ENCODE measurements at places on chromosomes 2 and 18.

DNA sequence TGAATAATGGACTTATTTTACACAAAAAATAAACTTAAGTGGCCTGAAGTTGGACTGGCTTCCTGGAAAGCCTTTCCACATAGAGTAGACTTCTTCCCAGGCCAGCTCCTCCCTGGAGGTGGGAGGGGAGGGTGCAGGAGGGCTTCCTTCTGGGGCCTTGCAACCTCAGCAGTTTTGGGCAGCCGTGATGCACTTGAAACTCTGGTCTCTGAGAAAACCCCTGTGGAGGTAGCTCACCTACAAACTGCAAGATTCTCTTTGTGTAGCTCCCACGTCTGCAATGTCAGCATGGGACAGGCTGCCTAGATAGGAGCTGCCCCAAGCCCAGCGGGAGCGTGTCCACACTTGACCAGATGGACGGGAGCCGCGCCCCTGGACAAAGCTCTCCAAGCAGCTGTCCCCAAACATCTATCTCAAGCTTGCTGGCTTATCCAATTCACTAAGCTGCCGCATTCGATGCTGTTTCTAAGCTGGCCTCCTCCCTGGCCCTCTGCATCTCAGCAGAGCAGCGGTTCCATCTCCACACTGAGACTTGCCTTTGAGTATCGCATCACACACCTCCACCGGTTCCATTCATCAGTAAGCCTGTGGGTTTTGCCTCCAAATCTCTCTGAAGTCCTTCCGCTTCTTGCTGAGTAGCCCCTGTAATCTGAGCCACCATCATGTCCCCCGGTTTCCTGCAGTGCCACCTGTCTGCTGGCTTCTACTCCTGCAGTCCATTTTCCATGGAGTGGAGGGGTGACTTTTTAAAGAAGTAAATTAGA lies 1.6 kb upstream of the LPIN1 start:
- peak; percentile 33 for ATAC-seq

DNA sequence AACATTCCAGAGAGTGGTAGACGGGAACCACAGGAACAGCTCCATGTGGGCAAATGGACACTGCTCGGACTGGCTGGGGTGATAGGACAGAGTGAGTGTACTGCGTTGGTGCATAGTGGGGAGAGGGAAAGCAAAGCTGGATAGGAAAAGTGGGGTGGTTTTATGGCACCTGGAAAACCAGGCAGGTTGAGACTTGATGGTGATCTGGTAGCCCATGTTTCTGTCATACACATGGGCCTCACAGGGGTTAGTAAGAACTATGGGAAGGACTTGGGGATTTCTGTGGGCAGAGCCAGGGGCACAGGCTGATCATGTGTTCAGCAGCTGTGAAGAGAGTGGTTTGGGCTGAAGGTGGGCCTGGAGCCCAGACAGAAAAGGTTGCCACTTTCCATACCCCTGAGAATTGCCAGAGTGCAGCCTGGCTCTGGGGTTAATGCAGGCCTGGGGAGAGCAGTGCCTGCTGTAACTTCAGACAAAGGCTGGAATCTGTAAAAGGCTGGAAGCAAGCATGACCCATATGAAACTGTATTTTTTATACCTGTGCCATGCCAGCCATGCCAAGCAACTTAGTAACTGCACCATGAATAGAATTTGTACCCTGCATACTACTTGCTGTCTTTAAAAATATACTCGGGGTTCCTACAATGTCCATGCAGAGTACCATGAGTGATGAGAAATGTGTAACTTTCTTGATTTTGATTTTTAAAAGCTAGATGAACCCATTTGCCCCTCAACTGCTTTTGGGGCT lies 41.9 kb downstream of the RPIA start:
- ATAC-seq: no peak

GRCh38 chr2:156437272-156437930 lies 1.2 kb downstream of the GPD2 start:
- ATAC-seq: no peak

DNA sequence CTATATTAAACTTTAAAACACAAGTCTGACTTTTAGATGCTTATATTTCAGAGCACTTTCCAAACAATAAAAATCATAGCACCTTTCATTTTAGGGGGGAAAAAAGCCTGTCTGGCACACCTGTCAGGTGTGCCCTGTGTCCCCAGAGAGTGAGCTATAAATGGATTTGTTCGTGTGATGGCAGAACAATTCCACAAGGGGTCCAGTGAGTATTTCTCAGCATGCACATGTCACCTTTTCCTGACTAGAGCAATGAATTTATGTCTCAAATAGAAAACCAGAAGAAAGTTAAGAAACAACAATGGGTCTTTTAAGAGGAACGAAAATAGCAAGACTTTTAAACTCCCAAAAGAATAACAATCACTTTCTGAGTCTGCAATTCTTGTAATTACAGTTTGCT lies 55.9 kb downstream of the ACVR1C start:
- ATAC-seq: no peak

- no peak for ATAC-seq
Observed at GRCh38 chr2:118268268-118268667, 180.0 kb downstream of the INSIG2 start.

DNA sequence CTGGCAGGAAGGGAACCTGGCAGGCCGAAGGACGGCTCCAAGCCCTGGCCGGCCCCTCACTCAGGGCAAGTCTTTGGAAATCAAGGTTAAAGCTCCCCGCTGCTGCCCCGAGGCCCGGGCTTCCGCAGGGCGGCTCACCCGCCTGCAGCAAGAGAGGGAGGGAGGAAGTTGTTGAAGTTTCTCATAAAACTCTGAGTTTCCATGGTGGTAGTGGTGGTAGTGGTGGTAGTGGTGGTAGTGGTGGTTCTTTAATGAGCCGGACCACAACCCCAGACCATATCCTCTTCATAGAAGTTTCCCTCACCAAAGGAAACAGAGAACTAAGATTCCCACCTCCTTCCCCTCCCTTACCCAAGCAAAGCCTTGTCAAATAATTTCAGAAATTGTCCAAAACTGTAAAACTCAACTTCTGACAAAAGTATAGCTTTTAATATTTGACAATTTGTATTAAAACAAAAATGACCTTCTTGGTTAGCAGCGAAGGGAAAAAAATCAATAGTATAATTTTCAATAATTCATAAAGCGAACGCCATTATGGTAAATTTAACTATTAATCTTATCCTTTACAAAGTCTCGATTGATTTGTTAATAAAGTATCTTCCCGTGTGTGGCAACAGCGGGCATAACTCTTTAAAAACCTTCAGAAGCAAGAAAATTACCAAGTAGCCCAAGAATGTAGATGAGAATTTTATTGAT lies 1.5 kb upstream of the HOXD10 start:
- ATAC-seq: no peak

DNA sequence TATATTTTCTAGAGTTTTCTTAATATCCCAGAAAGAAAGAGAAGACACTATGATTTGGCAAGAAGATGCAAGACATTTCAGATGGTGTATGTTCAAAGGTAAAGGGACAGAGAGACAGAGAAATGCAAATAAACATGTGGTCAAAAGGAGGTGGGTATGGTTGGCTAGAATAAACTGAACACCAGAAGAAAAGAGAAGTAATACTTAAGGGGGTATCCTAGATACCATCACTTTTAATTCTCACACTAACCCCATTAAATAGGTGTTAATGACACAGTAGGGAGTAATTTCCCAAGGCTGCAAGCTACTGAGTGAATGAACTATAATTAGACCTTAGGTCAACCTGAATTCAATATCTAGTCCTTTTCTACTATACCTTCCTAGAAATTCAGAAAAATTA lies 111.2 kb upstream of the CD226 start:
- no peak for ATAC-seq

GRCh38 chr18:58828399-58829121 lies 36.1 kb upstream of the ZNF532 start:
- no peak for ATAC-seq

DNA sequence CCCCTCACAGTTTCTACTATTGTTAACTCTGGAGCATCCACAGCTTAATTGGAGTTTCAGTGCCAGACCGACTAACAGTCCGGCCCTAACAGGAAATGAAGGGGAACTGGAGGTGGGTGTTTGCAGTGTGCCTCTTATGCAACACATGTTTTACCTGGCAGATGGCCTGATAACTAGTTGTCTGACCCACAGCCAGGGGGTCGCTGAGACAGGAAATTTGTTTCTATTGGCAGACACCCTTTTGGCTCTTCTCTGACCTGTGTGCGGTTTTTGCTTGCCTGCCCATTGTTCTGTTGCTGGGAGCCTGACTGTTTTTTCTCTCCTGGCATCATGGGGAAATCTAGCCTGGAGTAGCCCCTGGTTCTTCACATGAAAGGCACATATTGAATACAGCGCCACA lies 1329.8 kb downstream of the DSC3 start:
- no peak for ATAC-seq

- no peak for ATAC-seq
Observed at GRCh38 chr2:216956820-216957493, 97.1 kb upstream of the TNP1 start.

DNA sequence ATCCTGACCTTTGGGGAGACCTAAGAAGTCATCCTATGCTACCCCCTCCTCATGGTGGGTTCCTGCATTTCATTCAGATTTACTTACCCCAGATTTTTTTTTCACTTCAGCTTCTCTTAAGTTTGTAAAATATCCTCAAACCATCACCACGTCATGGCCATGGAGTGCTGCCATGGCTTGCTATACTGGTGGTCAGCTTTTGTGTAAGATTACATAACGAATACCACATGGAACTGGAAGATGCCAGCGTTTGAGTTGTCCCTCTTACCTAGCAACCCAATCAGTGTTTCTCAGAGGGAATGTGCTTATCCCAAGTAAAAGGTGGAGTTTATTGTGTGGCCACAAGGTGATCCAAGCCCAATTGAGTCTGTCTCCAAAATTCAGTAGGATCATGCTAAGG lies 148.6 kb upstream of the ALPP start:
- no peak for ATAC-seq

GRCh38 chr2:70995426-70995729 lies 705 bp upstream of the TEX261 start:
- ATAC-seq: peak; percentile 79

DNA sequence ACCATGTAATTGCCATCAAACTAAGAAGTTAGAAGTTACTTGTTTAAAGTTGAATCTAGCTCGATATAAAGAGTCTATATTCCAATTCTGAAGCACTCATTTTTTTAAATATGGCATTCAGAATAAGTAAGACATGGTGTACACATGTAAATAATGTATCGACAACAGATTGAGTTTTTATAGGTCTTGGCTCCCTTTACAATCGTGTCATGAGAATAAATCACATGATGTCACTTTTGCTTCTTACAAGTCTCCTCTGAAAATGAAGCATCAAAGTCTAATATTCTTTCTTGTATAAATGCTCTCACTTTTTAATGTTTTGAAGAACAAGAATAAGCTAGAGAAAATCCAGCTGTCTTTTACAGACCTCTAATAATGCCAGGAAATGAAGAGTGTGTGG lies 33.1 kb downstream of the LRP1B start:
- no peak for ATAC-seq

DNA sequence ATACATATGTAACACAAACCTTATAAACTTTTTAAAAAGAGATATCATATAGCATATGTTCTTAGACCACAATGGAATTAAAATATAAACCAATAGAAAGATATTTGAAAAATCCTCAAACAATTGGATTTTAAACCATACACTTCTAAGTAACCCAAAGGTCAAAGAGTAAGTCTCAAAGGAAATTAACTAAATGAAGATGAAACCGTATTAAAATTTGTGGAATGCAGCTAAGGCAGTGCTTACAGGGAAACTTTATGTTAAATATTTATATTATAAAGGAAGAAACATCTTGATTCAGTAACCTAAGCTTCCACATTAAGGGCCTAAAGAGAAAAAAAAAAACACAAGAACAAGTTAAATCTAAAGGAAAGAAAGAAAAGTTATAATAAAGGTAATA lies 966.1 kb downstream of the SLC4A3 start:
- ATAC-seq: no peak

DNA sequence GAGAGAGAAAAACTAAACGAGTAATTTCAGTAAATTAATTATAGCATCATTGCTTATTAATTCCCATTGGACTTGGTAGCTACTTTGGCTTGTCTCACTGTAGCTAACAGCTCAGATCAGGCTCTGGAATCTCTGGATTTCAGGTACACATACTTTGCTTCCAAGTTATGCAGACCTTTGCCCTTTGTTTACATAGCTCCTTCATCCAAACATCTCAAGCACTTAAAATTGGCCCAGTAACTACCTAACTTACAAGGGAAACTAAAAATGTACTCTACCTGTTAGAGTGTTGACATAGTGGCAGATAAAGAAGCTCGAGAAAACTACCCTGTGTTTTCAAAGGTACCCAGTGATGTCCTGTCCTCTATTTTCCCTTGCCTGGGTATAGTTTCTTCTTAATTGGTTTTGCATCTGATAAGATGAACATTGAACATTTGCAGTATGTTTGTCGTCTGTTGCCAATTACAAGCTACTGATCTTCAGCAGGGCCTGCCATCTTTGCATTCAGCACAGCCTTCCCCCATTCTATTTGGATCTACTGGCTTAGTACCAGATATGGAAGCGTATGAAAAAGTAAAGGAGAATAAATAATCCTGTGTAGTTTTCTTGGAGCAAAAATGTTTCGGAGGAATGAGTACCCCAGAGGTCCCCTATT lies 601.5 kb upstream of the FANCL start:
- ATAC-seq: no peak

GRCh38 chr2:112314856-112315255 lies 39.5 kb downstream of the ZC3H6 start:
- no peak for ATAC-seq

DNA sequence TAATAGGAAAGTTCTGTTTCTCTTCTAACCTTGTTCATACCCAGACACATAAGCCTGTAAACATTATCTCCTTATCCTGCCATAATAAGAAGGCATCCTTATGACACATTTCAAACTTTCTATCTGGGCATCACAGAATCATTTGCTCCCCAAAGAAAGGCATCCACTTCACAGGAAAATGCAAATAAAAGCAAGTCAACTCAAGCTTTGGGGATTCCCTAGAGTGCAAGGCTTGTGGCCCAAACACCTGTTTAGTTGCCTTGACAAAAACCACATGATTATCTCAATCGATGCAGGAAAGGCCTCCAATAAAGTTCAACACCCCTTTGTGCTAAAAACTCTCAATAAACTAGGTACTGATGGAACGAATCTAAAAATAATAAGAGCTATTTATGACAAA lies 195.7 kb upstream of the GALNT5 start:
- ATAC-seq: no peak

GRCh38 chr18:32469691-32470459 lies 807 bp downstream of the GAREM1 start:
- peak; percentile 27 for ATAC-seq

DNA sequence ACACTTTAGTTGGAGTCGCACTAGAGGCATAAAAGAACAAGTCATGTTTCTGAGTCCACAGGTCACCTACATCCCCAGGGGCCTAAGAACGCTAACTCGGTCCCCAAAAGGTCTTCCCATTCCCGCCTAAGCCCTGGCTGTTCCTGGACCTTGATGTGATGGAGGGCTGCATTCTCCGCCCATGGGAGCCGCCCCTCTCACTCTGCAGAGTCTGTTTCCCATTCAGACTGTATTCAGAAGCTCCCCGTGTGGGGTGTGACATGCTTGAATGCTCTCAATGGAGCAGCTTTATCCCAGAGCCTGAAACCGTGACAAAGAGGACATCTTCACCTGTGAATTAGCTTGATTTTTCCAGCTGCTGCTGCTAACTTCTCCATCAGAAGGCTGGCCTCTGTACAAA lies 319.0 kb upstream of the KLHL29 start:
- no peak for ATAC-seq

- peak; percentile 61 for ATAC-seq
Observed at GRCh38 chr2:3169106-3169870, 208.3 kb downstream of the EIPR1 start.

Data from SK-N-SH treated with all-trans-retinoic acid at 6 μM for 48 hours (cell line).